ENCODE measurements at places on chromosomes 6 and 20. TPM values are rescaled to one million over a fixed set of nuclear protein-coding genes. Genes with fewer than 3 reads are reported as not detected.

DNA sequence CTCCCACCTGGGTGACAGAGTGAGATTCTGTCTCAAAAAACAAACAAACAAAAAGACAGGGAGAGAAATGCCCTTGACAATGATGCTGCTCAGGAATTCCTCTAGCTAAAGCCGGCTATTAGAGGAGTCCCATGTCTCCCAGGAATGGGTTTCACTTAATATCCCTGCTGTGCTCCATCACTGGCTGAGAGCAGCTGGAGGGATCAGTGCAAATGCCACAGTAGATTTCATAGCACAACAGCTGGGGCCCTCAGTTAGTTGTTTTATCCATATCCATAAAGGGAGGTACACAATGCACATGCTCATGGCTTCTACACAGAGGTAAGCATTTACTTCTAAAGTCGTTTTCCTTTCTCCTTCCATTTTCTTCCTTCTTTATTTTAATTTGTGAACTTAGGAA, 742.0 kb upstream of the POU3F2 start:
- DNase-seq = no peak

DNA sequence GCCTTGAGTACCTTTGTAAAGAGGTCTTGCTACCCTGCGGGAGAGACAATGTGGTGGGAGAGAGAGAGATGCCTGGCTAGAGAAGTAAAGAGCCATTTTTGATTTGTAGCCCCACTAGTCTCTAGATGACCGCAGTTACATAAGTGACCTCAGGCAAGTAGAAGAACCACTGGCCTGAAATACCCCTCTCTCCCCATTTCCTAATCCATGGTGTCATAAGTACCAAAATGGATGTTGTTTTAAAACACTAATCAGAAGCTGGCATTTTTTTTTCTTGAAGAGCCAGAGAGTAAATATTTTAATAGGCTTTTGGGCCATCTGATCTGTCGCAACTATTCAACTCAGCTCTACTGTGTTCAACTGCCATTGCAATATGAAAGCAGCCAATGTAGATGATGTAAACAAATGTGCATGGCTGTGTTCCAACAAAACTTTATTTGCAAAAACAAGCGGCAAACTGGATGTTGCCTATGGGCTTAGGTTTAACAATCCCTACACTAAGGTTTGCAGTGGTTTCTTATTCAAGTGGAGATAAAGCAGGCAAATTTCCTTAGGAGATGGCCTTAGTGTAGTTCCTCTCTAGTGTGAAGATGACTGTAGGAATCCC, 36.5 kb downstream of the RARS2 start:
- DNase-seq = no peak

GRCh38 chr6:134690048-134690447, 259.9 kb downstream of the ALDH8A1 start:
- DNase-seq = no peak

DNA sequence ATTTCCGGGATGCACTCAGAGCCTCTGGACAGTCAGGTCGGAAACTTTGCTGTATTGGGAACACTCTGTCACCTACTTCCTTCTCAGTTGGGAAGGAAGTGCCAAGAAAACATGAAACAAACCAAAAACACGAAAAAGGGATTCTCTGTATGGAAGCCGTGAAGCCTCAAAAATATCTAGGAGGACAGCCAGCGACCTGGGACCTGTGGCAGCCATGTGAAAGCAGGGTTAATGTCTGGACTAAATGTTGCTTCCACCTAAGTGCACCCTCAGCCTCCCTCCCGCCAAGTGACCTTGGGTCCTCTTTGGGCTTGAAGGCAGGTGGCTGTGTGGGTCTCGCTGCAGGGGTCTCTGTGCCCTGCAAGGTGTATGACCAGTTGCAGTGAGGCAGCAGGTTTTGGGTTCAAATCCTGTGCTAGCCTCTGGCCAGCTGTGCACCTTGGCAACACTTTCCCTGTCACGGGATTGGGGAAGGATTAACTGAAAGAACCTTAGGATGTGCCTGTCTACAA, 851 bp downstream of the MAVS start:
- no peak for DNase-seq

The CD24 gene
- 1,256 TPM for polyA plus RNA-seq

DNA sequence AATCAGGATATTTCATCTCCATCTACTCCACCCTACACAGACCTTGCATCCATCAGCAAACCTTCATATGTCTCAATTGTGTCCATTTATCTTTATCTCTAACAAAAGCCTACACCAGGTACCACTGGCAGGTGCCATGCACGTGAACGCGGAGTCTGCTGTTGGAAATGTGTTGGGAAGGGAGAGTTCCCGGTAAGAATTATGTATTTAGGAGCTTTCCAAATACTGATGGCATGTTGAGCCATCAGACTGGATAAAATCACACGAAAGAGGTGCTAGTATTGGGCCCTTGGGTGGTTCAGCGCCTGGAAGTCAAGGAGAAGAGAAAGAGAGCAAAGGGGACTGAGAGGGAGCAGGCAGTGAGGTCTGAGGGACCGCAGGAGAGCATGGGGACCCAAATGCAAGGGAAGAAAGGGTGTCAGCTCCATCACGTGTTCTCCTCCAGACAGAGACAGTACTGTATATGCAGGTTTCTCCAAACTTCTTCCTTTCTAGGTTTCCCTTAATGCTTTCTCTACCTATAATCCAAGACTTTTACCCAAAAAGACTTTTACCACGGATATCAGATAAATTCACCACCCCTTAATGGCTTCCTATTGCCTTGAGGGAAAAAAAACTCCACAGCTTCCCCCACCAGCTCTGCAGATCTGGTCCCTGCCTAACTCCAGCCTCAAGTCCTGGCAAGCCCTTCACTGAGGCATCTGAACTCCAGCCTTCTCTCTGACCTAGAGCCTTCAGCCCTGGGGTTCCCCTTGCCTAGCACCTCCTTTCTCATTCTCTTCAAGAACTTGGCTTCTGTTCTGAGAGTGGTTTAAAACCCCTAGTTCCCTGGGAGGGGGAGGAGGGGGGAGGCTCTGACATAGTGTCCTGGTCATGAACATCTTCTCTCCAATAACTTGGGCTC, 4.8 kb upstream of the ZNF217 start:
- DNase-seq = no peak

- DNase-seq = no peak
Measured at GRCh38 chr6:105164418-105164817, 15.4 kb downstream of the POPDC3 start.

The ARMH2 gene
- not detected for polyA plus RNA-seq

- no peak for DNase-seq
Measured at GRCh38 chr6:105894556-105894955, 191.6 kb upstream of the PRDM1 start.

- DNase-seq = no peak
Measured at GRCh38 chr6:114886670-114887436, 544.0 kb upstream of the HS3ST5 start.

GRCh38 chr20:36855241-36855657, 20.7 kb upstream of the TLDC2 start:
- no peak for DNase-seq

DNA sequence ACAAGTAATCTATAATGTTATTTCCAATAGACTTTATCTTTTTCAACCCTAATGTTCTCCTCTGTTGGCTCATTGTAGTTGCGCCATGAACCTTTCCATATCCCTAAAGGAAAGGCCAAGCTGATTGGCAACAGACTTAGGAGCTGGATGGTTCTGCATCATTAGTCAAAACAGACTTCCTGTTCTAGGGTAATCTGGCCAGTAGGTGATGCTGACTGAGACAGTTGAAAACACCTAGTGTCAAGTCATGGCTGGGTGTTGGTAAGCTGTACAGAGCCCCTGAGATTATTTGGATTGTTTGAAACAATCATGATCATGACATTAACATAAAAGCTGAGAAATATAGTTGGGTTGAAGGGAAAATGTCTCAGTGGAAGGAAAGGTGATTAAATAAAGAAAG, 231.4 kb downstream of the PHACTR1 start:
- no peak for DNase-seq

The RSPO3 gene
- polyA plus RNA-seq = 22.3 TPM
